Stimulated activated CD8-positive, alpha-beta memory T cell treated with anti-CD3 and anti-CD28 coated beads, Interleukin-4, amount 100 ng/mL, for 1 hour (primary cell): ENCODE measurements at places on chromosomes 5 and 9.

- no peak for DNase-seq
These were observed 35.2 kb downstream of the RLN2 start for GRCh38 chr9:5269249-5269715.

DNA sequence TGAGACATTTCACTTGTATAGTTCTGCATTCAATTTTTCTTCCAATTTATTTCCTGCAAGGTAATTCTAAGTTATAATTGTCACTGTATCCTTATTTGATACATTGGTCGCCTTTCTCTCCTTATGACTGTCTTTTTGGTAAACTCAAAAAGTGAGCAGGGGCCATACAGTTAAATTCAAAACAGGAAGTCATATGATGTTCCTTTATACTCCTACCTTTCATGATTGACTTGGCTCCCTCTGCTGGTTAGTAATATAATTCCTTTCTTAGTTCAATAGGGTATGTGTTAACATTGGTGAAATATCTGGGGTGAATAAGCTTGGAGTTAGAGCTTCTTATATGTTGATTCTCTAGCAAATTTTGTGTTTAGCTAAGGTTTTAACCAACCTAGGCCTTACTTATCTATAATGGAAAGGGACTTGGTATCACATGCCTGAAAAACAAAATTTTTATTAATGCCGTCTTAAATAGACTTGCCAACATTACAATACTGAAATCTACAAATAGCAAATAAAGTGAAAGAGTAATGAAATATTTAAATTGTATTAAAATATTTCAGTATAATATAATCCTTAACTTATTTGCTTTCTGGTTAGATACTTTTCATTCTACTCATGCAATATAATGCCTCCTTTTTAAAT lies 6.0 kb upstream of the NIPBL start:
- DNase-seq: no peak

DNA sequence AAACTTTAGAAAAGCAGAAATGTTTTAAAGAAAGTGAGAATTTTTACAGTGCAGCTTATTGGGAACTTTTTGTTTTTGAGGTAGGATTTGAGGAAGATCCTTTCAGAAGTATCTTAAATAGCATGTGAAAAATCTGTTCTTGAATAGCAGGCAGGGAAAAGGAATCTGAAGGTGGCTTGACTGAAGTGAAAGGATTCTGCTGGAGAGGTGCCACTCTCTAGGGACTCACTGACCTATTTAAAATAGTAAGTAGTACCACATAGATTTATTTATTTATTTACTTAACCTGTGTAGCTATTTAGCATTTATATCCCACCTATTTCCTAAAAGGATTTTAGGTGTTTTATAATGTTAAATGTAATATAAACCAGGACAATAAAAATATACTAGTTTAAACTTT lies 69.1 kb downstream of the NIPBL start:
- DNase-seq: no peak

DNA sequence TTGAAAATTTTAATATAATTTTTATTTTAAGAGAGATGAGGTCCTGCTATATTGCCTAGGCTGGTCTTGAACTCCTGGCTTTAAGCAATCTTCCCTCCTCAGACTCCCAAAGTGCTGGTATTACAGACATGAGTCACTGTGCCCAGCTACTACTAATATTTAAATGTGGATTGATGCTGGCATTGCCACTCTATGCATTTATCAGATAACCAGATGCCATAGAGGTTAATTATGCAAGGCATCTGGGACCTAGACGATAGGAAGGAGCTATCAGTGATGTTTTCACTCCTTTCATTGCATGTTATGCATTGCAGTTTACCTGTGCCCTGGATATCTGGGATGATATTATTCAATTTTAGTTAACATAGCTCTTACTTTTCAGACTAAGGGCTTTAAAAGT lies 127.0 kb downstream of the RPS23 start:
- no peak for DNase-seq

DNA sequence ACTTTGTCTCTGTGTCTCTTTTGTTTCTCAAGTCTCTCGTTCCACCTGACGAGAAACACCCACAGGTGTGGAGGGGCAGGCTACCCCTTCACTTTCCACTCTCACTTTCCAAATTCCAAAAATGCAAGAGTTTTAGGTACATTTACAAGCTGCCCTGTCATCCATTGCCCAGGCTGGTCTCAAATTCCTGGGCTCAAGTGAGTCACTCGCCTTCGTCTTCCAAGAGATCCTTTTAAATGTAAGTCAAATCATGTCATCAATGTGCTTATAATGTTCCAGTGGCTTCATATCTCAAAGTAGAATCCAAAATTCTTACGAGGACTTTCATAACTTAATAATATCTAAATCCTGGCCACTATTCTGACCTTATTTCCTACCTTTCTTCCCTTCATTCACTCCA lies 20.4 kb upstream of the UGCG start:
- DNase-seq: no peak

DNA sequence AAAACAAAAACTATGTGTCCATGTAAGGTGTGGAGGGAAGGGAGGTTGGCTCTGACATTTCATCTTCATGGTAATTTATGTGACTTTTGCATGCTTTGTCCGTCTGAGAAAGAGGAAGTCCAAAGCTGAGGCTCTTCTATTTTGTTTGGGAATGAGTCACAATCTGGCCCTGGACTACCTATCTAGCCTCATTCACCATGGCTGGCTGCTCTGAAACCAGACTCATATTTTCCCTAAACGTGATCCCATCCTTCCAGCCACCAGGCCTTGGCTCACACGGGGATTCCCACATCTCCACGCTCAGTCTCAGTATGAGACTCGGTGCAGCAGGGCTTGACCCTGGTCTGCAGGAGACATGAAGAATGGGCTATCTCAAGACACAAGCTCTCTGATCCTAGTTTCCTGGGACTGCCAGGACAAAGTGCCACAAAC lies 672.8 kb downstream of the ACTL7B start:
- DNase-seq: no peak

DNA sequence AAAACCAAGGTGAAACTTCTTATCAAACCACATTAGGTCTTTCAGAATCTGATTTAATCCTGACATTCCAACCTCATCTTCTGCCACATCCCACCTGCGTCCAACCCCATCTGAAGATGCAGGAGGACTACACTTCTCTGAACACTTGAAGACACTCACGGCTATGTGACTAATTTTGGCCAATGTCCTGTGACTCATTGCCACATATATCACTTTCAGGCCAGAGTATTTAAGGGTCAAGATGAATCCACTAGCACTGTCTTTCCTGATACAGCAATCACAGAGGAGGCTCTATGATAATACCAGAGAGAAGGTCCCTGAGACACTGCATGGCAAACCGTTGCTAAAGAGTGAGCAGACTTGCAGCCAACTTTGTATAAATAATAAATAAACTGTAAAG lies 323.4 kb downstream of the NR2F1-AS1 start:
- DNase-seq: no peak

- no peak for DNase-seq
These were observed 153.1 kb upstream of the KLF9 start for GRCh38 chr9:70567511-70567910.

GRCh38 chr9:95386843-95387242 lies 69.3 kb upstream of the FANCC start:
- DNase-seq: no peak

- no peak for DNase-seq
These were observed 235.2 kb downstream of the PLK2 start for GRCh38 chr5:58224661-58225060.

- no peak for DNase-seq
These were observed 6.5 kb downstream of the PAEP start for GRCh38 chr9:135568026-135568425.

DNA sequence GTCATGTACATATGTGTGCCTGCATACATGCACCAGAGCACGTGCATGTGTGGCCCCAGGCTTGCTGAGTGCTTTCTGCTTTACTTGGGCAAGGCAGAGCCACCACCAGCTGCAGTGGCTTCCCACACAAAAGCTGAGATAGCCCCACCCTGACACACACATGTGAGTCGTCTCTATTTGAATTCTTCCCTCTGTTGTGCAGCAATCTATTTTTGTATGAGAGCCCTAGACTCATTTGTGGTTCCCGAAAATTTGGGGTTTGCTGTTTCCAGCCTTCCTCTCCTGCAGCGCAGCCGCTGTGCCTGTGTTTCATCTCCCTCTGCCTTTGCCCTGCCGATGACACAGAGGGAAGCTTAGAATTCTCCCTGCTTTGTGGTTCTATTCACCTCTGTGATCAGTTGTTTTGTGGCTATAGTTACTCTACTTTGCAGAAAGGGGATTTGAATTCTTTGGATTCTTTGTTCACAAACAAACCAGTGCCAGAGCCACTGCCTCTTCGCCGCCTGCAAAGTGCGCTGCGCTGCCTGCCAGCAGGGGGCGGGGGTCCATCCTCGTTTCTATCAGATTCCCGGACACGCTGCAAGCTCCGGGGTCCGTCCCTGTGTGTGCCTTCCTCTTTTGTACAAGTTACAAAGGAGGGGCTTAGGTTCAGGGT lies 95.8 kb upstream of the DAP start:
- no peak for DNase-seq

GRCh38 chr5:109739741-109740728 lies 50.3 kb downstream of the MAN2A1 start:
- no peak for DNase-seq

GRCh38 chr9:136303825-136304416 lies at the start of gene CCDC187:
Gene CCDC187, minus strand, starts transcription at chr9:136304094. Its CDS starts 264 bp downstream, at chr9:136303830.
- DNase-seq: no peak

DNA sequence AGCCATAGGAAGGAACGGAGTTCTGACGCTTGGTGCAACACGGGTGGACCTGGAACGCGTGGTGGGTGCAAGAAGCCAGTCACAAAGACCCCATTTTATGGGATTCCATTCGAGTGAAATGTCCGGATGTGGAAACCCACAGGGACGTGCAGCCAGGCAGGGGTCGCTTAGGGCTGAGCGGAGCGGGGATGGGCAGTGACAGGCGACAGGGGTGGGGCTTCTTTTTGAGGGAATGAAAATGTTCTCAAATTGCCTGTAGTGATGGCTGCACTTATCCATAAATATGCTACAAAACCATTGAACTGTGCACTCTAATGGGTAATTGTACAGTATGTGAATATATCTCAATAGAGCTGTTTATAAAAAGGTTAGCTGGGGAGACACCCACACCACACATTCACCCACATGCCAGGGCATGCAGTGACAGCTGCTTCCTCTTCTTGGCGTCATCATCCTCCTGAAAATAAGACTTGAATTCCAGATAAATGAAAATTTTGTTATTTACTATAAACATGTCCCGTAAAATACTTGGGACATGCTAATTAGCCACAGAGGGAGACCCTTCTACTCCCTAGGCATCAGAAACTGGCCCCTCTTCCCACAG lies 71.3 kb upstream of the OLFM1 start:
- DNase-seq: no peak

GRCh38 chr9:34929506-34930102 lies 28.5 kb upstream of the PHF24 start:
- no peak for DNase-seq

- DNase-seq: no peak
These were observed 11.9 kb downstream of the EEIG1 start for GRCh38 chr9:127968700-127969383.

GRCh38 chr9:35225677-35226076 lies 63.9 kb downstream of the UNC13B start:
- DNase-seq: no peak

DNA sequence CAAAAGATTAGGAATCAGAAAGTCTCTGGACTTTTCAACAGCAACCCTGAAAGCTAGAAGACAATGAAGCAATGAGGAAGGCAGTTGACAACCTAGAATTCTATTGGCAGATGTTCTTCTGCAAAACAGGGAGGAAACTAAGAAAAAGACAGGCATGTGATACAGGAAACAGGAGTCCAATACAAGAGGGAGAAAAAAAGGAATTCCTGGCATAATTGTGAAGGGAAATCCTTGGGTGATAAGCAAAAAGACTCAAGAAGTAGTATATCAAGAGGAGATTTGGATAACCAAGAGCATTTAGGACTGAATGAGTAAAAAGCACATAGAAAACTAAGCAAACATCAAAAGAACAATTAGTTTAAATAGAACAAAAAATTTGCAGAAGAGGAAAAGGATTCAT lies 58.6 kb downstream of the LPAR1 start:
- no peak for DNase-seq

GRCh38 chr5:175471628-175472027 lies 6.7 kb upstream of the SFXN1 start:
- no peak for DNase-seq

DNA sequence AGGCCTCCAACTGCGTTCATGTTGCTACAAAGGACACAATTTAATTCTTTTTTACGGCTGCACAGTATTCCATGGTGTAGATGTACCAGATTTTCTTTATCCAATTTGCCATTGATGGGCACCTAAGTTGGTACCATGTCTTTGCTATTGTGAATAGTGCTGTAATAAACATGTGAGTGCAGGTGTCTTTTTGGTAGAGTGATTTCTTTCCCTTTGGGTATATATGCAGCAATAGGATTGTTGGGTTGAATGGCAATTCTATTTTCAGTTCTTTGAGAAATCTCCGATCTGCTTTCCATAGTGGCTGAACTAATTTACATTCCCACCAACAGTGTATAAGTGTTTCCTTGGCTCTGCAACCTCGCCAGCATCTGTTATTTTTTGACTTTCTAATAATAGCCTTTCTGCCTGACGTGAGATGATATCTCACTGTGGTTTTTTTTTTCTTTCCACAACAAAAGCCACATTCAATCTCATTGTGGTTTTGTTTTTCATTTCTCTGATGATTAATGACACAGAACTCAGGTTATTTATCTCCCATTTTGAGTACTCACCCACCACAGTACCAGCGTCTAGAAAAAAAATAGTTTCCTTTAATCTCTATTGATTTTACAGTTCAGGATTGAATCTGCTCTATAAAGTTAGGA lies 21.9 kb downstream of the ARRDC3 start:
- DNase-seq: no peak

GRCh38 chr9:36218011-36218410 lies 27.3 kb downstream of the CLTA start:
- no peak for DNase-seq

DNA sequence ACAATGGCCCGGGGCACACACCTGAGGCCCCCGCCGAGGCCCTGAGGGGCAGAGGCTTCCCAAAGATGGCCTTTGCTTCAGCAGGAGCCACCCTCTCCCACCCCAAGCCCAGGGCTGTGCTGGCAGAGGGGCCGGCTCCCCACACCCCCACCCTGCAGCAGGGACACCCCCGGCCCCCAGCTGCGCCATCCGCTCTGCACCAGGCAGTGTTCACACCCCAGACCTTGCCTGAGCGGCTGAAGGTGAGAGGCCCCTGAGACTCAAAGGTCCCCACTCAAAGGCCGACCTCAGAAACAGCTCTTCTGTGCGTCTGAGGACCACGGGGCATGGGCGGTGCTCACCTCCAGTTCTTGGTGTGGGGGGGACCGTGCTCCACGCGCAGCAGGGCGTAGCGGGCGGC lies 37.6 kb downstream of the SLC12A7 start:
- no peak for DNase-seq

GRCh38 chr9:19020886-19021455 lies 12.0 kb downstream of the SAXO1 start:
- DNase-seq: no peak

- no peak for DNase-seq
These were observed 651.3 kb upstream of the MEF2C start for GRCh38 chr5:89534331-89534730.

DNA sequence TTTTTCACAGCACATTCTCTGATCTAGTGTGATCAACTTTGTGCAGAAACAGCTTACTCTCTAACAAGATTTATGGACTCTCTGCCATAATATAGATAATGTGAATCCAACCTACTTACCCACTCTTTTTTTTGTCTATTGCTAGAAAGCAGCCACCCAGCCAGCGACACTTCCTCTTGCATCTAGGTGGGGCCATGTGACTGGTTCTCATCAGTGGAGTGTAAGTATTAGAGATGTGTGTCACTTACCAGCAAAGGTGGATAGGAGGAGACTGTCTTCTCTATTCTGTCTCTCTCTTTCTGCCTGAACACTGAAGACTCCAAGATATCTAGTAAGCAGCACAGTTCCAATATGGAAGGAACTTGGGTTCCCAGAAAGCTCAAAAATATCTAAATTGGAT lies 174.8 kb downstream of the MCTP1 start:
- no peak for DNase-seq
